Sigmoid colon (tissue), 7 donors: ENCODE measurements at places on chromosomes 6 and 20. TPM values are rescaled to one million over a fixed set of nuclear protein-coding genes. Genes with fewer than 3 reads are reported as not detected.

DNA sequence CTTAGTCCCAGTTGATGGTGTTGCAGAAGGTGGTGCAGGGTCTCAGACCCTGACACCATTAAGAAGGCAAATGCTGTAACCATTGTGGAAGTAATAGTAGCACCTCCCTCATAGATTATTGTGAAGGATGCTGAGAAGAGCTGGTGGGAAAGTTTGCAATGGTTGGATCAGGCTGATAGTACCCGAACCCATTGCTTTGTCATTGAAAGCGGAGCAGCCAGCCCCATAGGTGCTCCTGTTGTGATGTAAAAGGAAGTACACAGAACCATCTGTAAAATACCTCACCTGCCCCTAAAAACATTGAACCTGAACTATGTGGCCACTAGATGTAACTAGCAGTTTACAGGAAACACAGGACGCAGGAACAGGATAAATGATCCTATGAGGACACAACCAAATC lies 31.5 kb downstream of the RIOK1 start:
- H3K4me3 ChIP-seq, result no peak overlapping the region
- peaks cover 3% of the 10 kb centered on the region for H3K36me3 ChIP-seq
- no peaks in the 10 kb centered on the region for H3K27me3 ChIP-seq
- no peaks in the 10 kb centered on the region for H3K4me1 ChIP-seq
- DNase-seq, result no peak
- H3K27ac ChIP-seq, result no peak overlapping the region

DNA sequence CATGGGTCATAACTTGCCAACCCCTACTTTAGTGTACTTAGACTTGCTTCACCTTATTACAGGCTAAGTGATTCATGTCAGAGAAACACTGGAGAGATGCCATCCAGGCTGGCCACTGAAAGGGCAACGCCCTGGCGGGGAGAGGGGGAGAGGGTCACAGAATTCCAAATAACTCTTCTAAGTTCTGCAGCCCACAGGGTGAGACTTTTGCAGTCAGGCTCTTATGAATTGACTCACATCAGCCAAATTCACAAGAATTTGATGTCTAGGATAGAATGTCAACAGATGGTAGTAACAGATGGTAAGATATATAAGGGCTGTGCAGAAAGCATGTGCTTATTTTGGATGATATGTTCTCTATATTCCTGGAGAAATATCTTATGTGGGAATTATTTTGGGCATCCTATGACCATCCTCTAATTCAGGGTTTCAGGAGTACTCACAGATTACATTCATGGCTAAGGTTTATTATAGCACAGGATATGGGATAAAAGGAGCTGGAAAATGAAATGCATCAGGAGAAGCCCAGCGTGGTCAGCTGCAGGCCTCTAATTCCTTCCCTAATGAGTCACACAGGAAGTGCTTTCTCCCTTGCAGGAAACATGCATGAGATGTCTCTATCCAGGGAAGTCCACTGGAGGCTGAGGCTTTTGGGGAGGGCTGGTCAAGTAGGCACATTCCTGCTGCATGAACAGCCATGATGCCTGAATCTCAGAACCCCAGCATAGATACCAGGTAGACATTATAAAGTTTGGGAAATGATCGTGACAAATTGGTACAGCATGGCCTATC lies 58.7 kb upstream of the RIN2 start:
- DNase-seq, result no peak
- no peak overlapping the region for H3K27ac ChIP-seq
- no peaks in the 10 kb centered on the region for H3K27me3 ChIP-seq
- peaks cover 3% of the 10 kb centered on the region for H3K36me3 ChIP-seq
- H3K4me3 ChIP-seq, result no peak overlapping the region

- no peak overlapping the region for H3K4me3 ChIP-seq
- H3K36me3 ChIP-seq, result peaks cover 92% of the 10 kb centered on the region
- no peak overlapping the region for H3K27ac ChIP-seq
- H3K27me3 ChIP-seq, result no peaks in the 10 kb centered on the region
- peak; percentile 55 for DNase-seq
- no peaks in the 10 kb centered on the region for H3K4me1 ChIP-seq
These were observed 53.8 kb downstream of the RRBP1 start for GRCh38 chr20:17628101-17628841.

DNA sequence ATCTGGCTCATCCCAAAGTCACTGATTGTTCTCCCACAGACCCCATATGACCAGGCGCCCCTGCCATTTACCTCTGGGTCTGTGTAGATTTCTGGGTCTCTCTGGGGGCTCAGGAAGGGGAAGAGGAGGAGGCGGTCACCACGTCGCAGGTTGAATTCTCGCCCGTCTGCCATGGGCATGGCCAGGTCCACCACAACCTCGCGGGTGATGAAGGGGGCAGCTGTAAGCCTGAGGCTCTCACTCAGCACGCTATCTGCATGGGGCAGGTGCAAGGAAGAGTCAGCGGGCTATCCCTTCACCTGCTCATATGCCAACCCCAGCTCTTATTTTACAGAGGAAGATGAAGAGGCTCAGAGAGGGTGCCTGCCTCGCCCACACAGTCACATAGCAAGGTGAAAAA lies 30.5 kb upstream of the KCNB1 start:
- no peaks in the 10 kb centered on the region for H3K27me3 ChIP-seq
- no peaks in the 10 kb centered on the region for H3K4me1 ChIP-seq
- peaks cover 35% of the 10 kb centered on the region for H3K36me3 ChIP-seq
- no peak for DNase-seq
- peak overlapping the region; percentile 8 for H3K27ac ChIP-seq

- H3K27me3 ChIP-seq, result no peaks in the 10 kb centered on the region
- no peak overlapping the region for H3K4me3 ChIP-seq
- no peak overlapping the region for H3K27ac ChIP-seq
- H3K4me1 ChIP-seq, result no peaks in the 10 kb centered on the region
- DNase-seq, result no peak
- H3K36me3 ChIP-seq, result no peaks in the 10 kb centered on the region
These were observed 42.9 kb downstream of the HDGFL1 start for GRCh38 chr6:22612236-22612635.

- DNase-seq, result no peak
- H3K4me3 ChIP-seq, result no peak overlapping the region
- no peak overlapping the region for H3K27ac ChIP-seq
- no peaks in the 10 kb centered on the region for H3K36me3 ChIP-seq
- peaks cover 20% of the 10 kb centered on the region for H3K4me1 ChIP-seq
These were observed 11.6 kb downstream of the DUSP15 start for GRCh38 chr20:31858760-31859083.

DNA sequence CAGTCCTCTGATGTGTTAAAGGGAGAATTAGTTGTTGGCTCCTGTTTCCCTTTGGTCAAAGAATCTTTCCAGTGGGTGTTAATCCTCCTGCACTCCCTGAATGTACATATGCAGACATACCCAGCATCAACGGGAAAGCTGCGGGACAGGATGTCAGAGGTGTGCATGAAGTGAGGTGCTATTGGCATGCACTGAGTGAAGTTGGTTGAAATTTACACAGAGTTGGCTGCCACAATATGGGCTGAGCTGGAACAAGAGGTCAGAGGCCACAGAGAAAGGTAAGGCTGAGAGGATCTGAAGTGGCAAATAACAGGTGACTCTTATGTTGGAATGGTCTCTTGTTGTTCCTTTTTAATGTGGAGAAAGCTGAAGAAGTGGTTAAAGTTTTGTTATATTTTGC lies 82.7 kb upstream of the AKIRIN2 start:
- no peaks in the 10 kb centered on the region for H3K27me3 ChIP-seq
- H3K36me3 ChIP-seq, result no peaks in the 10 kb centered on the region
- H3K4me3 ChIP-seq, result no peak overlapping the region
- no peak for DNase-seq
- no peak overlapping the region for H3K27ac ChIP-seq

- H3K4me3 ChIP-seq, result no peak overlapping the region
- H3K36me3 ChIP-seq, result no peaks in the 10 kb centered on the region
- H3K27me3 ChIP-seq, result no peaks in the 10 kb centered on the region
- DNase-seq, result no peak
These were observed 37.1 kb upstream of the UTRN start for GRCh38 chr6:144248003-144248402.

GRCh38 chr20:20454367-20454766 lies 86.5 kb downstream of the INSM1 start:
- no peak overlapping the region for H3K4me3 ChIP-seq
- H3K36me3 ChIP-seq, result no peaks in the 10 kb centered on the region
- no peak overlapping the region for H3K27ac ChIP-seq
- no peaks in the 10 kb centered on the region for H3K27me3 ChIP-seq

DNA sequence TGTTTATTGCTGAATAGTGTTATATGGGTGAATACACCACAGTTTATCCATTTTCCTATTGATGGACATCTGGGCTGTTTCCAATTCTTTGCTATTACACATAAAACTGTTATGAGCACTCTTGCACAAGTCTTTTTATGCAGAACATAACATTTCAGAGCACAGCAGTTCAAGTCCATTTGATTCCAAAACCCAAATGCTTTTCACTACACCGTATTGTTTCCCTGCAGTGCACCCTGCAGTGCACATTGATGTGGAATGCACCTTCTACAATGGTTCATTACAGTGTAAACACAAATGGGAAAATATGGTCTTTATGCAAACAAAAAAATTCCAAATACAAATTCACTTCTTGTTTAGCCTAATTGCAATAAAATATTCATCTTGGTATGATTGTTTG lies 3.6 kb upstream of the SLC2A12 start:
- H3K4me1 ChIP-seq, result no peaks in the 10 kb centered on the region
- no peaks in the 10 kb centered on the region for H3K27me3 ChIP-seq
- no peak overlapping the region for H3K27ac ChIP-seq
- H3K36me3 ChIP-seq, result no peaks in the 10 kb centered on the region
- DNase-seq, result no peak

DNA sequence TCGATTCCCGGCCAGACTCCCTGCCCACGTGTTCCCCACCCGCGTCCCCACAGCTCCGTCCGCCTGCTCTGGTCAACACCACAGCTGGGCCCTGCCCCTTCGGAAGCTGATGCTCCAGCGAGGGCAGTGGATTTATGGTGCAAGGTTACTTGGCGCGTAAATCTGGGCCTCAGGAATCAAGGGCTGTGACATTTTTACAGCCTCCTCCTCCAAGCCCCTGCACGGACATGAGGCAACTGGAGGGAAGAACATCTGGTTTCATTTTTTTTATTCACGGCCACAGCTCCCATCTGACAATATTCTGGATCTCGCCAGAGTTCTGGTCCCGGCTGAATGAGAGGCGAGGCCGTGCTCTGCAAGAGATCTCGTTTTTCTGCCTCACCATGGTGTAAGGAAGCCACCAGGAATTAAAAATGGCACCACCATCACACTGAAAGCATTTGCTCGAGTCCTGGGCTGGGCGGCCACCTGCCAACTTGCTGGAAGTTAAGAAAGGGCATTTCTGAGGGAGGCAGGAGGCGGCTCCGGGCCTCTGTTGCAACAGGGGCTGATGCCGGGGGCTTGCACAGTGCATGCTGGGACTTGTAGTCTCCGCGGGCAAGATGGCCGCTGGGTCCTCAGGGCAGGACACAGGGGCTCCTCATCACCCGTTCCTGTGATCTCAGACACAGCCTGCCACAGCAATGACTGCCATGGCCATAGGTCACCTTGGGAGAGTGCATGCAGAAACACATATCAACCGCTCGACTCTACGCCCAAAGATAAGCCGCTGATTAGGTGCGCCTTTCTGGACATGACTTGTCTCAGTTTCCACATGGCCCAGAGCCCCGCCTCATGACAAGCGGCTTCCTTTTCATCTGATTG lies 148.5 kb downstream of the LY86 start:
- peak; percentile 90 for DNase-seq
- H3K27me3 ChIP-seq, result no peaks in the 10 kb centered on the region
- peak overlapping the region; percentile 65 for H3K27ac ChIP-seq

DNA sequence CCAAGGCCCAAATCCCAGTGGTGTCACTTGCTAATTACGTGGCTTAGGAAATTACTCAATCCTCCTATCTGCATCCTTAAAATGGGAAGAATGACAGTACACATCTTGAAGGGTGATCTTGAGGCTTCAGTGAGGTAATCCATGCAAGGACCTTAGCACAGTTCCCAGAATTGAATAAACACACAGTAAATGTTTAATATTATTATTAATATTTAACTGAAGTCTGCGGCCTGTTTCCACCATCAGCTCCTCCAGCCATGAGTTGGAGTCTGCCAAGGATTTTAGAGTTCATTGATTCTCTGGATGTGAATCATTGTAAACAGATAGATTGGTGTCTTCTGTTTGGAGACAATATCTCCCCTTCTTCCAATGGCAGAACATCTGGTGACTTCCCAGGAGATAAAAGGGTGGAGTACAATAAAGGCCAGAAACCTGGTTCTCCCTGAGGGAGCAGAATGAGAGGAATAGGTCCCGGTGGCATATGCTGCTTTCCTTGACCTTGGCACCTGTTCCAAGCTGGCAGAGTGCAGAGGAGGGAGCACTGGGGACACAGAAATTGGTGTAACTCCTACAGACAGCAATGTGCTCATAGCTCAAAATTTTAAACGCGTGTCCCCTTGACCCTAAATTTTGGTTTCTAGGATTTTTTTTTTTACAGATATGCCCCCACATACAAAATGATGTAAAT lies 25.4 kb downstream of the UNC5CL start:
- H3K4me3 ChIP-seq, result no peak overlapping the region
- no peaks in the 10 kb centered on the region for H3K4me1 ChIP-seq
- DNase-seq, result no peak

DNA sequence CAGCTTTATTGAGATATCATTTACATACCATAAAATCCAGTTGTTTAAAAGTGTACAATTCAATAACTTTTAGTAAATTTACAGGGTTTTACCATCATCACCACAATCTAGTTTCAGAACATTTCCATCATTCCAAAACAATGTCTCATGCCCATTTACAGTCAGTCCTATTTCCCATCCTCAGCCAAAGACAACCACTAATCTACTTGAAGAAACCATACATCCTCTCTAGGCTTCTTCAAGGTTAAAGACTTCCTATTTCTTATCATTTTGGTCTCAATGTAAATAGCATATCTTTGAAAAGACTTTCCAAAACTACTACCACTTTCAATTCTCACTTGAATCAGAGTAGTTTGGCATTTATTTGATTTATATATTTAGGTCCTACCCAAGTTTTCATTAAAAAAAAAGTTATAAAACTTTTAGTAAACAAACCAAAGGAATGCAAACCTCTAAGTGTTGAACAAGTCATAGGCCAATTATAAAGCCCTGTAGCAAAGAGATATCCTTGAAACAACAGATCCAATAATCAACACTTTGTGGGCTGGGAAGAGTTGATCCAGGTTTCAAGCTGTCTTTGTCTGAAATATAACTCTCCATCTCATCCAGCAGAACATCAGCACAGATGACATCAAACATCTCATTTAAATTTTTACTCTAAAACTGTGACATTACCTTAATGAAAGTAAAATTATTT lies 211.3 kb upstream of the RUNX2 start:
- H3K36me3 ChIP-seq, result no peaks in the 10 kb centered on the region
- H3K4me1 ChIP-seq, result no peaks in the 10 kb centered on the region
- H3K27ac ChIP-seq, result no peak overlapping the region
- no peaks in the 10 kb centered on the region for H3K27me3 ChIP-seq
- no peak for DNase-seq
- H3K4me3 ChIP-seq, result no peak overlapping the region

GRCh38 chr6:162058281-162058875 lies 669.2 kb downstream of the PRKN start:
- no peaks in the 10 kb centered on the region for H3K36me3 ChIP-seq
- no peaks in the 10 kb centered on the region for H3K27me3 ChIP-seq
- DNase-seq, result no peak
- no peak overlapping the region for H3K27ac ChIP-seq
- H3K4me1 ChIP-seq, result no peaks in the 10 kb centered on the region

- H3K27me3 ChIP-seq, result no peaks in the 10 kb centered on the region
- no peak overlapping the region for H3K4me3 ChIP-seq
- H3K4me1 ChIP-seq, result no peaks in the 10 kb centered on the region
- H3K27ac ChIP-seq, result no peak overlapping the region
- DNase-seq, result no peak
These were observed 283.3 kb upstream of the MANEA start for GRCh38 chr6:95294043-95294442.

Gene HLA-DPB1
- 44.0 TPM for total RNA-seq

Gene RNF39
- total RNA-seq, result not detected

Gene VEGFA
- 34.2 TPM for total RNA-seq

Gene GATA5
- total RNA-seq, result not detected

Gene HLA-DPA1
- 51.0 TPM for total RNA-seq

Gene MOCS3
- 3.9 TPM for total RNA-seq

Gene DTNBP1
- total RNA-seq, result 14.4 TPM

Gene EYA4
- 8.6 TPM for total RNA-seq
